ENCODE measurements at places on chromosomes 2 and 18.

DNA sequence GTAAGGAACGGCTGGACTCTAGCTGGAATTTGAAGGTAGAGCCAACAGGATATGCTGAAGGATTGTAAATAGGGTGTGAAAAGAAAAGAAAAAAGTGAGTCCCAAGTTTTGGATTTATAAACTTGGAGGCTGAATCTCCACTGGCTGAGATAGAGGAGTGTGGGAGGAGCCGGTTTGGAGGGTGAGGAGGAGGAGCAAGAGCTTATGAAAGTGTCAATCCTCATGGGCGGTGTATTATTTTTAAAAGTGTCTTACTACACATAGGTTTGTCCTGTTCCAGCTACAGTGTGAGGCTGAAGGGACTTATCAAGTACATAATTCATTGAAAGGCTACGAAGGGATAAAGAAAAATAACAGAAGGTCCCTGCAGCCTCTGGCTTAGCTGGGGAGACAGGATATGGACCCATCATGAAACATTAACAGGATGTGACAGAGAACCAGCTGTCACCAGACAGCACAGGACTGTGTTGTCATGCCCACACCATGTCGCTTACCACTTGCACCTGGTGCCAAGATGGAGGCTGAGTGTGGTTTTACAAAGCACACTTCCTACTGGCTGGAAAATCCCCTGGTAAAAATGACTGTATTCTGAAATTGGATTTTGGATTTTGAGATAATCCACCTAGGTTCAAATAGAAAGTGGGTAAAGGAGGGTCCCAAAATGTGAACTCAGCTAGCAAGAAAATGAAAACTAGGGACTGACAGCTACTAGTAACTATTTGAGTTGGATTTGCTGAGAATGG lies 2.5 kb upstream of the MREG start:
- peak; percentile 45 for DNase-seq

DNA sequence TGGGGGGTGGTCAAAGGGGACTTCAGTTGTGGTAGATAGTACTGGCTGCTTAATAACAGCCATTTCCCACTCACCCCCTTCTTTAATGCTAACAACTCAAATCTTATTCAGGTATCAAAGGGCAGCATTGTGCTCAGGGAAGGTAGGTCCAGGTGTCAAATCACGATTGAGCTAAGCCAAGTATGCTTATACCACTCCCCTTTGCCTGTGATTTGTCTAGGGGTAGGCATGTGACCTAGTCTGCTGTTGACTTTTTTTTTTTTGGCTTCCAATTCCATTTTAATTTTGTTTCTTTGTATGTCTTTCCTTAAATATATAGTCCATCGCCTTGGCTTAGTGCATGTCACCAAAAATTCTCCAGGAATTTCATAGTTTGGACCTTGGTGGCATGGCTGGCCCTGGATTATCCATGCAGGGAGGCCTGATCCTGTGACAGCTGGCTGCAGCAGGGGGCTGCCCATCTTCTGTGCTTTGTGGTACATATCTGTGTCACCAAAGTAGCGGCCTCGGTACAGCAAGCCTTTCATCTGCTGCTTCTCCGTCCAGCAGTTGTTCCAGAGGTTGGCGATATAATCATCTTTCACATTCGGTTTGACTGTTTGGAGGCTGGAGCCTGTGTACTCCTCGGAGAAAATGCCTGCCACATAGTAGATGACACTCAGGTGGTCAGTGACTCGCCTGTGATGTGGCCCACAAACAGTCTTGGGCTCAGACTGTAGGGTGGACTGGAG lies 68.1 kb upstream of the SPRED2 start:
- DNase-seq: no peak

DNA sequence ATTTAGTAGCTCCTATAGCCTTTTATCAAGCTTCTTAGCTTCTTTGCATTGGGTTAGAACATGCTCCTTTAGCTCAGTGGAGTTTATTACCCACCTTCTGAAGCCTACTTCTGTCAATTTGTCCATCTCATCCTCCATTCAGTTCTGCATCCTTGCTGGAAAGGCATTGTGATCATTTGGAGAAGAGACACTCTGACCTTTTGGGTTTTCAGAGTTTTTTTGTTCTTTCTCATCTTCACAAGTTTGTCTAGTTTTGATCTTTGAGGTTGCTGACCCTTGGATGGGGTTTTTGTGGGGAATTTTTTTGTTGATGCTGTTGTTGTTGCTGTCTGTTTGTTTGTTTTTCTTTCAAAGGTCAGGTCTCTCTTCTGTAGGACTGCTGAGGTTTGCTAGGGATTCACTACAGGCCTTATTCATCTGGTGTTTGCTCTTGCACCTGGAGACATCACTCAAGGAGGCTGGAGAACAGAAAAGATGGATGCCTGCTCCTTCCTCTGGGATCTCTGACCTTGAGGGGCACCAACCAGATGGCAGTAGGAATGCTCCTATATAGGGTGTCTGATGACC lies 13.9 kb upstream of the TANK start:
- no peak for DNase-seq

DNA sequence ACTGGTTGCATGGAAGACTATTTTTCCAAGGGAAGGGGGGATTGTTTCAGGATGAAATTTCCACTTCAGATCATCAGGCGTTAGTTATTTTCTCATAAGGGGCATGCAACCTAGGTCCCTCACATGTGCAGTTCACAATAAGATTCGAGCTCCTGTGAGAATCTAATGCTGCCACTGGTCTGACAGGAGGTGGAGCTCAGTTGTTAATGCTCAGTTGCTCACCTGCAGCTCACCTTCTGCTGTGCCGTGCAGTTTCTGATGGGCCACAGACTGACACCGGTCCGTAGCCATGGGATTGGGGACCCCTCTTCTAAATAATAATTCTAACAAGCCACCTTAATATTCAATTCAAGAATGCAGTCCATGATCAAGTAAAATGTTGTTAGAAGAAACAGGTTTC lies 34.9 kb downstream of the PLCL1 start:
- no peak for DNase-seq

DNA sequence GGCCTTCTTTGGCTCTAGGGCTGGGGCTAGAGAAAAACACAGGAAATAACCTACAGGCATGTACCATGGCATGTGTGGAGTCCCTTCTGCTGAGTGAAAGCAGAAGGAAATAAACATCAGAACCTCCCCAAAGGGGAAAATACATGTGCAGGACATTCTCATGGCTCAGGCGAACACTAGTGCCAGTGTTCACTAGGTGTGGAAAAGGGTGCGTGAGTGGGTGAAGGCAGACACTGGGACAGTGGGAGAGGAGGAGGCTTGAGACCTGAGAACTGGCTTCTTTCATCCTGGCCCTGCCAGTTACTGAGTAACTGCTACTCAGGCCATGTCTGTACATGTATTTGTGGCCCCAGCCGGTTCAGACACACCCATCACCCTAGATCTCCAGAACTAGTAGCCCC lies 268.2 kb downstream of the PRKCE start:
- DNase-seq: no peak

DNA sequence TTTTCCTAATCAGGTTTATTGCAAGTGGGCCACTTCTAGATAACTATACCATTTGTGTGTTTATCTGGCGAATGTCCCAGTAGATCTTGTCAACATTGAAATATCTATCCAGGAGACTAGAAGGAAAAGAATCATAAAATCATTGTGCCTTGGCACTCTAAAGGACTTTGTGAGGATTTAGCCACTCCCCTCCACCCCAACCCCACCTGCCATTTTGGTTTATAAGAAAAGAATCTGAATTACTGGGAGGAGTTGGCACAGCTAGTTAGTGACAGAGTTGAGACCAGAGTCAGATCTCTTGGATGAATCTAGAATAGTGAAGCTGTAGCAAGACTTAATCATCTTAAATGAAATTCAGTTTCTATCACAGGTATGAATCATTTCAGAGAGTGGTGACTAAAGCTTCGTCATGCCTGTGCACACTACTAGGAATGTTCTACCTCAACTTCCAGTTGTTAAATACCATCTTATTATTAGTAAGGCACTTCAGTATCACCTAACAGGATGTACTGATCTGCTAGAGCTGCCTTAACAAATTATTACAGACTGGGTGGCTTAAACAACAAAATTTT lies 212.7 kb upstream of the SLC14A2 start:
- DNase-seq: no peak

DNA sequence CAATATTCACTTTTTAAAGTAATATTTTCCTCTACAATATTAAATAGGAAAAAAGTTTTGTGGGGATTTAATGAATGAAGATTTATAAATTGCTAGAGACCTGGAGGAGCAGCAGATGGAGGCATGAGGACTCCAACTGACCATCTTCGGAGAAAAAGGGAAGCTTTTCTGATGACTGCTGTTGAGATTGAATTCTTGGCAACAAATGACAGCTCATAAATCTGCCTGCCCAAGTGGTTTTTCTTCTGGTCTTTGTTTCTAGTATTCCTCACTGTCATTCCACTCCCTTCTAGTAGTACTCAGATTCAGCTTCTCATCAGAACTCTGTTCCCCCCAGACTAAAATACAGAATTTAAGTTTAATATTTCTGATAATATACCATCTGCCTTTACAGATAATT lies 157.0 kb downstream of the EML6 start:
- DNase-seq: no peak

DNA sequence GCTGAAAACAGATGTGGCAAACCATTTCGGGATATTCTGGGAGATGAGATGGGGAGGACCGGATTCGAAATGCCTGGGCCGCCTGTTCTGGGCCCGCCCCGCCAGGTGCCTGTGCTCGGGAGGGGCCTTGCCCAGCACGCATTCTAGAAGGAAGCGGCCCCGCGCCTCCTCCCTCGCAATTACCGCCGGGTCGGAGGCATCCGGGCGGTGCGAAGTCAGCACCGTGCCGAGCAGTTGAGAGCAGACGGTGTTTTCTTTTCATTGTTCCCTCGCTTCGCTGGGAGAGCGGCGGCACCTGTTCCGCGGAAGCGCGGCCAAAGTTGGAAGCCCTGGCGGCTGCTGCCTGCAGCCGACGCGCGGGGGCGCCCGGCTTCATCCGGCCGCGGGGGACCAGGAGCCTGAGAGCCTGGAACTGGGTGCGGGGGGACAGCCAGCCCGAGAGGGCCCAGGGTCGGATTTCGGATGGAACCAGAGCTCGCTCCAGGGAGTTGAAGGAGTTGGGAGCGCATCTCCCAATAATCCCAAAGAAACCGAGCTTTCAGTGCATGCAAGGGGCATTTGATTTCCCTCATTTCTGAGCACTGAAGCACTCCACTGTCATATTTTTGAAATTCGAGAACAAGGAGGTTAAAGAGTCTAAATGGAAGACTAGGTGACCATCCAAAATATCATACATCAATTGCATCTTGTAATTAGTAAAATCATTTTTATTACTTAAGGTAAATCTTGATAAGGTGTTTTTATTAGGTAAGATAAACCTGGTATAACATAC lies 241.8 kb upstream of the RAB12 start:
- DNase-seq: peak; percentile 33

DNA sequence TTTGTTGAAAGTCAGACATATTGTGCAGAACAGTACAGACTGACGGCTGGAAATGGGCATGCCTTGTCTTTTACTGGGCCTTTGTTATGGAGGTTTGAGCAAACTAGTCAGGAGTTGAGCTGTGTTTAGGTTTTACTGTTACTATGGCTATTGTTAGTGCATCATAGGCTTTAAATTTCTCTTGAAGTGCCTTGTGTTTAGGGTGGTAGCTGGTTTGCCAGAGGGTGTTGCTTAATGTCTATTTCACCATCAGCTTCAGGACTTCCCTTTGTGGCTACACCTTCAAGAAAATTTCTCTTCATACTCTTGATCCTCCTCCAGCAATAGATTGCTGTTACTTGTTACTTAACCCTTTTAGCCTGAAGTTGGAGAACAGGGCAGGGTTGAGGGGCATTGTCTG lies 104.6 kb downstream of the CAPN13 start:
- no peak for DNase-seq

- DNase-seq: peak; percentile 52
Observed at GRCh38 chr18:11981543-11982366, 448 bp downstream of the IMPA2 start.

GRCh38 chr18:10290638-10291235 lies 163.7 kb upstream of the APCDD1 start:
- no peak for DNase-seq

DNA sequence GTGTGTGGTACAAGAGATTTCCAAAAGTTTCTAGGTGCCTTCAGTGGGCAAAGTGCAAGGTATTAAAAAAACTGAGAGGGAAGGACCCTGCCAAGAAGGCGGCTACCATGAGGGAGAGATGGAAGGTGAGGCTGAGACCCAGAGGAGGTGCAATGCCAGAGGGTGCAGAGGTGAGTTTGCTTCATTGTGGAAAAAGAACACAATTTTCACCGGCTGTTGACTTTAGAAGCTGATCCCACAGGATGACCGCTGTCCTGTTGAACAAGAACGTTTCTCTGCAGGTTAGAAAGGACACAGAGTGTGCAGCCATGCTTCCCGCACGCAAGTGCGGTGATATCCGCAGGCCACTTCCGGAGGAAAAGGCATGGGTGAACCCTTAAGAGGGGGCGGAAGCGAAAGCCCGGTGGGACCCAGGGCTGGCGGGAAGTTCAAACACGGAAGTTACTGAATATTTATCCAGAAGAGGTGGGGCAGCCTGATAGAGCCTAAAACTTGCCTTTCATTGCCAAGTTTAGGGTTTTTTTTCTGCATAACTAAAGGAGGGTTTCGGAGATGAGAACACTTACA lies 16.6 kb downstream of the SP110 start:
- no peak for DNase-seq

- DNase-seq: no peak
Observed at GRCh38 chr2:240425236-240425615, 10.2 kb upstream of the GPC1 start.

GRCh38 chr2:174334781-174335251 lies at the start of gene SP9:
SP9 (plus strand) TSS chr2:174334954; CDS start chr2:174335093, 139 bp downstream.
- DNase-seq: peak; percentile 62

- no peak for DNase-seq
Observed at GRCh38 chr2:233329489-233330135, 22.0 kb downstream of the SAG start.

GRCh38 chr2:11637546-11637945 lies 32.4 kb downstream of the NTSR2 start:
- no peak for DNase-seq

GRCh38 chr2:45102141-45102540 lies 92.9 kb upstream of the SIX2 start:
- no peak for DNase-seq

DNA sequence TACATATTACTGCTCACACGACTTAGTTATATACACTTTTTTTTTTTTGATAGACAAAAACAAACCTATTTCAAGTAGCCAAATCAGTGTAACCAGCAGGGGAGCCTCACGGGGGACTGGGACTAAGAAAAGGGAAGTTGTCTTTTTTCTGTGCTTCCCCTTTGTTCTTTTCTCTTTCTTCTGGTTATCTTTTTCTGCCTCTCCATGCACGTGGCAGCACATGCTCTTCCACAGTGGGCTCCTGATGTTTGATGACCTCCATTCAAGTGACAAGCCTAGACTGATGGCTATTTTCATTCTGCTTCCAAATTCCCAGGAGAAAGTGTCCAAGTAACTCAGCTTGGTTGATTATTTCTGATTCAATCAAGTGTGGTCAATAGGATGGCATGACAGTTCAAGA lies 98.2 kb upstream of the STK39 start:
- DNase-seq: no peak

GRCh38 chr18:74420926-74421325 lies 36.2 kb downstream of the DIPK1C start:
- DNase-seq: no peak

DNA sequence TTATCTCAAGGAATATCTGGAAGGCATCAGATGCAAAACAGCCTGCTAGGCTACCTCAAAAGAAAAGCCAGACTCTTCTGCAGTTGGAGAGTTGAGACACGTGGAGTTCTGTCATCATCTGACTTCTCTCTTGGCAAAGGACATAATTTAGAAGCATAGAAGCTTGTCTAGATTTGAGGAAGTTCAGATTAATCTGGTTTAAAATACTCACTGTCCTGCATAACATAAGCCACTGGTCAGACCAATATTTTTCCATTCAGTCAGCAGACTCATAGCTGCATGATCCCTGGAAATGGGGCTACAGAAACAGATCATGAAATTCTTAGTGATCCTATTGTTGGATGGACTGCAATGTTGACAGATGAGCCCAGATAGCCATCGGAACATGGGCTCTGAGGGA lies 349.0 kb downstream of the TXNL1 start:
- no peak for DNase-seq

All from activated T-cell treated with anti-CD3 and anti-CD28 coated beads, Interleukin-2, amount 50 U/mL, for 48 hours (primary cell).